ENCODE measurements at places on chromosomes 1 and 21.

DNA sequence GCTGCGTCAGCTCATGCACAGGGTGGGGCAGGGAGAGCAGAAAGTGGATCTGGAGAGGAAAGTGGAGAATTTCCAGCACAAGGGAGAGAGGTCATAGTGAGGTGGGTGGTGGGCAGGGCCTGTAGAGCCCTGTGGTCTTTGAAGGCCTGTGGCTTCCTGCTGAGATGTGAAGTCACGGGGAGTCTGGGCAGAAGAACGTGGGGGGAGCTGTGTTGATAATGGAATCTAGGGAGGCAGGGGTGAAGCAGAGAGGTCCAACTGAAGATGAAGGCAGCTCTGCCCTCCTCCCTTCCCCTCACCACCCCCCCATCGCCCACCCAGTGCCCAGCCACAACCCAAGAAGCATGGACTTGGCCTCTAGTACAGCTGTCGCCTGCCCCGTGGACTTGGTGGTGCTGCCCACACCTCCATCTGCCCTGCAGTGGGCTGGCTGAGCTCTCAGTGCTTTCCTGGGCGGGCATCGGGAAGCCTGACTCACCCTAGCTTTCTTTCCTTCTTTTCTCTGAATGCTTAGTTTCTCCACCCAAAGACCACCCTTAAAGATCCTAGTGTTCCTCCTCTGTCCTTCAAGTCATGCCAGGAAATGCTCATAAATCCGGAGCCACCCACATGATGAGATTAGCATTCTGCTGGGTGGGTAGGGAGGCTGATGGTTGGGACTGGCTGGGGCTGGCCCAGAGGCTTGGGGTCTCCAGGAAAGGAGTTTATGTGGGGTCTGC, 186.1 kb downstream of the TRABD2B start:
- DNase-seq = no peak

GRCh38 chr1:70910013-70910412, 137.6 kb downstream of the PTGER3 start:
- DNase-seq = no peak

DNA sequence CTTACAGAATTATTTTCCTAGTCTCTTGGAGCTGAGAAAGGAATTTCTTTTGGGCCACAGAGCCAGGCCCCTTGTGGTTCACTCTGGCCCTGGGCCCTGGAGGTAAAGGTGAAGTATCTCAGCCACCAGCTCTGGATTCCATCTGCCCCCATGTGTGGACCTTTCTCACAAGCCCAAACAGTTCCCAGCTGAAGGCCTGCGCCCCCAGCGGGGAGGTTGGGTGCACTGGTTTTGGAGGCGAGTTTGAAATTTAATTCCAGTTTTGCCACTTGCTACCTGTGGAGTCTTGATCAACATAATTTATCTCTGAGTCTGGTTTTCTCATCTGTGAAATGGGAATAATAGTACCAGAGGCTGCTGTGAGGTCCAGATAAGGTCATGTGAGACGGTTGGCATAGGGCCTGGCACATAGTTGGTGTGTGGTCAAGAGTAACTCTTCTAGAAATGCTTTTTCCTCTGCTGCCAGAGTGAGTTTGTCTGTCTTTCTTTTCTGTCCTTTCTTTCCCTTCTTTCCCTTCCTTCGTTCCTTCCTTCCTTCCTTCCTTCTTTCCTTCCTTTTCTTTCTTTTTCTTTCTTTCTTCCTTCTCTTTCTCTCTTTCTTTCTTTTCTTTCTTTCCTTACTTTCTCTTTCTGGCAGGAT, 6.1 kb downstream of the AGTRAP start:
- no peak for DNase-seq

DNA sequence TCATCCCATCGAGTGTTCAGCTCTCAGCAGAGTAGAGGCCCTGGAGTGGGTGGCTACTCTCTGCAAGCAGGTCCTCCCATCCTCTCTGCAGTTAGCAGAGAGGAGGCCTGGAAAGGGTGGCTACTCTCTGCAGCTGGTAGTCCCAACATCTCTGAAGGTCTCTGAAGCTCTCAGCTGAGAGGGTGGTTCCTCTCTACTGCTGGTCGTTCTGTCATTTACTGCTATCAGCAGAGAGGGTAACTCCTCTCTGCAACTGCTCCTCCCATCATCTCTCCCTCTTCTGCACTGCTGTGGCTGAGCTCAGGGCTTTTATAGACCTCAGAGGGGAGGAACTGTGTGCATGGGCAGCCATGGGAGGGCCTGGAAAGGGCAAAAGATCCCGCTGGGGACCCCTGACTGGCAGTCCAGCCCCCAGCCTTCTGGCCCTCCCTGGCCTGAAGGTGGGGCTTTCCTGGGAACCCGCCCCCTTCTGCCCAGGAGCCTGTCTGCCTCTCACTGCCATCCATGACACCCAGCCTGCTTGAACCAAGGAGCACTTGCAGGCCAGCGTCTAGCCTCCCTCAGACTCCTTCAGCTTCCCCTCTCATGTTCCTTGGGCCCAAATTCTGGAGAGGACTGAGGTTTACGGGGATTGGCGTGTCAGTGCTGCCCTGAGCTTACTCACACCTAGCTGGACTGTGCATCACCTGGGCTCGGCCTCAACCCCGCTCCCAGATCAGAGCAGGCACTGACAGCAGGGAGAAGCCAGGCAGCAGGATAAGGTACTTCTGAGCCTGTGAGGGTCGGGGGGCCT, 898.3 kb upstream of the NEGR1 start:
- DNase-seq = no peak

- peak; percentile 59 for DNase-seq
These were observed 93.5 kb upstream of the ACTL8 start for GRCh38 chr1:17661546-17662157.

- DNase-seq = no peak
These were observed 20.3 kb upstream of the CSF1 start for GRCh38 chr1:109890115-109890953.

DNA sequence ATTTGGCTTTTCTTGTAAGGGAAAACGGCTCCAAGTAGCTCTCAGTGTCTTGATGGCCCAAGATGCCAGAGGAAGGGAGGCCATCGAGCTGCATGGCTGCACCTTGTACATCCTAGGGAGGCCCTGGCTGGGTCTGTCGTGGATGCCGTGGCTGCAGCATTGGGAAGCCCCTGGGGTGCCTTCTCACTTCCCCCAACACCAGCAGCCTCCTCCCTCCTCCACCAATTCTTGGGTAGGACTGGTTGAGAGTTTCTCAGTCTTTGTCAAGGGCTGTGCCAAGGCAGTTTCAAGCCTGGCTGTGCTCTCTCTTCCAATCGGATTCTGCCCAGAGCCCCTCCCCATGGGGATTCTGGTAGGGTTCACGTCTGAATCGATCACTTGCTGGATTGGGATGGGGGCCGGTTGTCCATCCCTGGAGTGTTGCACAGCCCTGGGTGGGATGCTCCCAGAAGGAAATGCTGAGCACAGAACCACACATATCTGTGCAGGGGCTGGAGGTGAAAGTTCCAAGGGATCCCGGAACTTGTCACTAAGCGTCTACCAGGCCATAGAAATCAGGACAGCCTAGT, 14.0 kb upstream of the SPSB1 start:
- no peak for DNase-seq

DNA sequence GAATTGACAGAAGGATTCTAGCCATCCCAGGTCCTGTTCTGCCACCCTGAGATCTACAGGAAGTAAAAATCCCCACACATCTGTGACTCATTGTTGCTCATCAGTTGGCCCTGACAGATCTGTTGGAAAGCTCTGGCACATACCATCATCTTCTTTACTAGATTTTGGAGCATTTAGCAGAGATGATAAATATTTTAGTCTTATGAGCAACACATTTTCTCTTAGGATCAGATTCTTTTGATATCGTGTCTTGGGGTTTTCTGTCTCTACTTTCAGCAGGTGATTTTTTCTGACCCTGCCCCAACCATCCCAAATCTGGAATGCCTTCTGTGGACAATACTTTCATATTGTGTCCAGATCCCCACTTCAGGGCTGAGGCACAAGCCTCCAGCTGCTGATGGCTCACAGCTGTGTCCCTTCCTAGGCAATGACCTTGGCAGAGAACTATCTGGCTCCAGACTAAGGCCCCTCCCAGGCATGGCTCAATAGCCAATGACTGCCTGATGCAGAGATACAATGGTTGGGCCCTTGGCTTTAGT, 102.8 kb downstream of the GDAP2 start:
- DNase-seq = no peak

GRCh38 chr1:205317311-205317917, 4.1 kb downstream of the NUAK2 start:
- DNase-seq = no peak

DNA sequence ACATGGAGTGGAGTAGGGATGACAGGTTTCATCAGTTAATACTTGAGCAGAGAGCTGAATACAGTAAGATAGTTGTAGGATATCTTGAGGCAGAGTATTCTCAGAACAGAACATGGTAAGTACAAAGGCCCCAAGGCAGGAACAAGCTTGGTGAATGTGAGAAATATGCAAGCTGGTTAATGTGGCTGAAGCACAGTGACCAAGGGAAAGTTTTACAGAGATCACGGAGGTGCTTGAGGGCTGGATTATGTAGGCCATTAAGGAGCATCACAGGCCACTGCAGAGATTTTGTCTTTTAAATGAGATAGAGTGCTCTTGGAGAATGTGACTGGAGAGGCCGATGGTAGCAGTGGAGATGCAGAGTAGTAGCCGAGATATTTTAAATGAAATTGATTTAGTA, 54.0 kb upstream of the BOLA1 start:
- peak; percentile 1 for DNase-seq

GRCh38 chr1:15525050-15526020, 1.3 kb upstream of the DNAJC16 start:
- peak; percentile 97 for DNase-seq

DNA sequence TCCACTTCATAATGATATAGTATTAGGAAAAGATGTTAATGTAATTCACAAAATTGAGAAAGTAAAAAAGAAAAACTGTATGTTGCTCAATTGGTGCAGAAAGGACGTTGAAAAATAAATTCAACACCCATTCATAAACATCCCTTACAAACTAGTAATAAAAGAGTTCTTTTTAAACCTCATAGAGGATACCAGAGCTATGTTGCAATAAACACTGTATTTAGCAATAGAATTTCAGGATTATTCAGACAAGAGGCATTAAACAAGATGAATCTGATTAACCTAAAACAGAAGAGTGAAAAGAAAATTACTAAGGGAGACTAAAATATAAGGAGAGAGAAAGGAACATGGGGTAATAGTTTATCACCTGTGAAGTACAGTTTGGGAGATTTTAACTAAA, 154.8 kb downstream of the NTPCR start:
- DNase-seq = peak; percentile 36

GRCh38 chr1:197868751-197869489, 33.5 kb upstream of the C1orf53 start:
- peak; percentile 49 for DNase-seq

Measured in HL-60 (cell line).